ENCODE measurements at places on chromosomes 16 and 17. TPM values are rescaled to one million over a fixed set of nuclear protein-coding genes. Genes with fewer than 3 reads are reported as not detected.

KRTAP4-4 gene
- polyA plus RNA-seq = not detected

CDK5R1 gene
- polyA plus RNA-seq = 10.5 TPM

HAP1 gene
- not detected for polyA plus RNA-seq

SMARCE1 gene
- polyA plus RNA-seq = 148 TPM

ZNF287 gene
- 18.2 TPM for polyA plus RNA-seq

CSH1 gene
- not detected for polyA plus RNA-seq

TMEM88 gene
- polyA plus RNA-seq = not detected

GCGR gene
- not detected for polyA plus RNA-seq

ARHGDIA gene
- 205 TPM for polyA plus RNA-seq

MAF gene
- 1.1 TPM for polyA plus RNA-seq

BOLA2 gene
- 28.3 TPM for polyA plus RNA-seq

KLHL10 gene
- not detected for polyA plus RNA-seq

TBC1D3K gene
- not detected for polyA plus RNA-seq

MXRA7 gene
- polyA plus RNA-seq = 5.3 TPM

DOC2A gene
- polyA plus RNA-seq = not detected

CES5A gene
- not detected for polyA plus RNA-seq

KDM6B gene
- not detected for polyA plus RNA-seq

C17orf107 gene
- 0.50 TPM for polyA plus RNA-seq

SMG1 gene
- polyA plus RNA-seq = 19.0 TPM

LRRC46 gene
- polyA plus RNA-seq = not detected

PRSS27 gene
- not detected for polyA plus RNA-seq

CACNG4 gene
- polyA plus RNA-seq = not detected

ABCA5 gene
- 7.7 TPM for polyA plus RNA-seq

CPHXL2 gene
- not detected for polyA plus RNA-seq

PITPNM3 gene
- not detected for polyA plus RNA-seq

HOXB9 gene
- polyA plus RNA-seq = not detected

CLN3 gene
- polyA plus RNA-seq = 33.7 TPM

TBC1D3C gene
- polyA plus RNA-seq = not detected
